ENCODE measurements at places on chromosomes 7 and 10.

- no peak overlapping the region for H3K27ac ChIP-seq
- peaks cover 30% of the 10 kb centered on the region for H3K27me3 ChIP-seq
- no peak overlapping the region for H3K4me3 ChIP-seq
Observed at GRCh38 chr7:134627775-134628153, 18.9 kb upstream of the BPGM start.

DNA sequence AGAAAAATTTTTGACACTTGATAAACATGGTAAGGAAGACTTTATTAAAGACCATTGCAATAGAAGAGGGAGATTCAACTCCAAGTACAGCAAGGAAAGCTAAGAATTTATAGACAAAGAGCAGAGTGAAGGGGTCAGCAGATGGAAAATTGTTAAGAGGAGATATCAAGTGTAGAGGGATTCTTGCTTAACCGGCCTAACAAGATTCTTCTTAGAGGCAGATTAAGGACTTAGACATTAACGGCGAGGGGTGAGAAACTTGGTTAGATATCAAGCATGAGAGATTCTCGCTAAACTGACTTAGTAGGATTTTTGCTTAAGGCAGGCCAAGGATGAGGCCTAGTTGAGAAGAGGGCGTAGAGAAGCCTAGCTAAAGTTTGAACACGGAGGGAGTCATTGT, 76.0 kb downstream of the ITGB1 start:
- H3K4me3 ChIP-seq = no peak overlapping the region
- H3K4me1 ChIP-seq = no peaks in the 10 kb centered on the region
- DNase-seq = no peak
- no peaks in the 10 kb centered on the region for H3K36me3 ChIP-seq
- no peaks in the 10 kb centered on the region for H3K27me3 ChIP-seq
- no peak overlapping the region for H3K27ac ChIP-seq

GRCh38 chr10:5557799-5558771, 33.3 kb downstream of the CALML3 start:
- H3K36me3 ChIP-seq = no peaks in the 10 kb centered on the region
- DNase-seq = no peak
- no peak overlapping the region for H3K27ac ChIP-seq
- peaks cover 3% of the 10 kb centered on the region for H3K4me1 ChIP-seq

- H3K27me3 ChIP-seq = no peaks in the 10 kb centered on the region
- no peaks in the 10 kb centered on the region for H3K36me3 ChIP-seq
- no peak overlapping the region for H3K4me3 ChIP-seq
- no peak for DNase-seq
- H3K27ac ChIP-seq = no peak overlapping the region
Observed at GRCh38 chr10:121631365-121632029, 33.3 kb upstream of the FGFR2 start.

DNA sequence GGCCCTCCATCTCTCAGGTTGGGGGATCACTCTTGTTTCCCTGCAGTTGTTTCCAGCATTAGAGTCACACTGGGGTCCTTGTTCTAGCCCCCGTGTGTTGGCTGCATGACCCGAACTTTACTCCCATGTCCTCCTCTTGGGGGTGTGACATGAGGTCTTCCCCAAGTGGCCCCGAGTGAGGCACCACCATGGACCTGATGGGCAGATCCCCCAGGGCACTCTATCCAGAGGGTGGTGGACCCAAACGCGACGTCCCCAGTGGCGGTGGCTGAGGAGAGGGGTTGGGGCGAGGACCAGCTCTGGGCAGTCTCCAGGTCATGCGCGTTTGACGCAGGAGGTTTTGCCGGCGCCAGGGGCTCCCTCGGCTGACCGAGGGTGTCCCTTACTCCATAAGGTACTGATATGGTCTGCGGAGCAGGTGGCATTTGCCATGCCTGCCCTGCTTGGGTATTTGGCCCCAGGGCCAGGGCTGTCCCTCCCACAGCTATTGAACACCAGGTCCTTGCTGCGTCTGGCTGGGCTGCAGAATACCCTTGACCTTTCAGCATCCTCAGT, 131.9 kb downstream of the LHPP start:
- H3K27ac ChIP-seq = no peak overlapping the region
- no peaks in the 10 kb centered on the region for H3K27me3 ChIP-seq
- H3K36me3 ChIP-seq = no peaks in the 10 kb centered on the region
- DNase-seq = no peak
